LHCN-M2 (cell line): ENCODE measurements at places on chromosomes 6 and 20.
A peak's percentile ranks its signal among the peaks of the same experiment; 100 is the strongest.

DNA sequence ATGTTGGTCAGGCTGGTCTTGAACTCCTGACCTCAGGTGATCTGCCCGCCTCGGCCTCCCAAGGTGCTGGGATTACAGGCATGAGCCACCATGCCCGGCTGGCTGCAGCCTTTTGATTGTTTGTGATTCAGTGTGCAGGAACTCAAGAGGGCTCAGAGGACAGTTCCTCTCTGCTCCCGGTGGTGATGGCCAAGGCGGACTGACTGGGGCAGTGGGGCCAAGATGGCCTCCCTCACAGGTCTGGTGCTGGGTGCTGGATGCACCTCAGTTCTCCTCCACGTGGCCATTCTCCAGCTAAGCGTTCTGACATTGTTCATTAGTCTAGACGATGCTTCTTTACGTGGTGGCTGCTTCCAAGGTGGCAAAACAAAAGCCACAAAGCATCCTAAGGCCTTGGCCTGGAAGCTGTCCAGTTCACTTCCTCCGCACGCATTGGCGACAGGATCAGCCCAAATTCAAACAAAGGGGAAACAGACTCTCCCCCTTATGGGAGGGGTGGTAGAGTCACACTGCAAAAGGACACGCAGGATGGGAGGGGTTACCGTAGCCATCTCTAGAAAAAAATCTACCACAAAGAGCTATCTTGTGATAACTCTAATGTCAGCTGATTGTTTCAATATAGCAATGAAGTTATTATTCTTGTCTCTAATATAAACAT lies 146.9 kb downstream of the FOXC1 start:
- DNase-seq, result no peak

- DNase-seq, result no peak
Measured at GRCh38 chr20:59178983-59179595, 15.5 kb downstream of the ZNF831 start.

DNA sequence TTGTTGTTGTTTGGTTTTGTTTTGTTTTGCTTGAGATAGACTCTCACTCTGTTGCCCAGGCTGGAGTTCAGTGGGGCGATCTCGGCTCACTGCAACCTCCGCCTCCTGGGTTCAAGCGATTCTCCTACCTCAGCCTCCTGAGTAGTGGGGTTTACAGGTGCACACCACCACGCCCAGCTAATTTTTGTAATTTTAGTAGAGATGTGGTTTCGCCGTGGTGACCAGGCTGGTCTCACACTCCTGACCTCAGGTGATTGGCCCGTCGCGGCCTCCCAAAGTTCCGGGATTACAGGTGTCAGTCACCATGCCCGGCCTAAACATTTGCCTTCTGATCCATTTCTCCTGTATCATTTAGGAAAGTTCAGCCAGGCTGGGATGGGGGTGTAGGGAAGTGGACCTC lies 17.7 kb downstream of the DUSP22 start:
- no peak for DNase-seq

DNA sequence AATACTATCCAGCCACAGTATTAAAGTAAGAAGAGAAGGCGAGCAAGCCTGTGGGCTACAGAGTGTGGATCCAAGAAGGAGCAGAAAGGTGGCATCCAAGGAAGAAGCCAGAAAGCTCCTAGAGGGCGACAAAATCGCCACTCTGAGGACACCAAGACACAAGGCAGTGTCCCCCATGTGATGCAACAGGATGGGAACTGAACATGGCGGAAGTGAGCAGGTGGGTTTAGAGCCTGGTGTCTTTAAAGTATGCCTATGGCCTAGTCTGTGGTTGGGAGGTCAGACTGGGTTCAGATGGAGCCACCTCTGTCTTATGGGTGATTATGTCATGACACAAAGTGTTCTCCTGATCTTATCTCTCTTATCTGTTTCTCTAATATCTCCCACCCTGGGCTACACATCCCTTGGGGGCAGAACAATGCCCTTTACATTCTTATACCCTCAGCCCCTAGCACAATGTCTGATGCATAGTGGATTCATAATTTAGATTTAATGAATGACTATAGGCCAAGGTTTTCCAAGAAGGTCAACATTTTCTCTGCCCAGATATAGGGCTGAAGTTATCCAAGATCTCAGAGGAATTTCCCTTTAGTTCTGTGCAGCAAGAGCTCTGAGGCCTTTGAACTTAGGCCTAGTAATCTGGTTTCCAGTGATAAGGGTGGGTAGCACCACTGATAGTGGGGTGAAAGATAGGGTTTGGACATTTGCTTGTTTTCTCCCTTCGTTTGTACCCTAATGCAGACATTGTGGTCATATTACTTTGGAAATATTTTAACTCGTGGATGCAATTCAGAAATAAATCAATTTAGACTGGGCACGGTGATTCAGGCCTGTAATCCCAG lies 167.3 kb upstream of the AKIRIN2 start:
- no peak for DNase-seq

DNA sequence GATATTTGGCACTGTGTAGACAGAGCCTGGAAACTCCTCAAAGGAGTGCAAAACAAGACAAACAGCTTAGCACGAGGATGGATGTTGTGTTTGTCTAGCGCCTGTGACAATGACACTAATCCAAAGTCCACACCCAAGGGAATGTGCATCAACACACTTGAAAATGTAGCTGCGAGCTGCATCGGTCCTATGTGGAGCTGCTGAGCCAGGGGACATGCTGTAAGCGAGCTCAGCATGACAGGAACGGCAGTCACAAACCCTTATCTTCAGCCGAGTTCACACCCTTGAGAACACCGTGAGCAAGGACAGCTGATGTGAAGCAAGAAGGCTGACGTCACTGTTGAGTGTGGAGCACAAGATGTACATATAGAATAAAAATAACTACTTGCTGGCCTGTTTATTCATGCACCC lies 684.3 kb downstream of the QKI start:
- no peak for DNase-seq

- DNase-seq, result no peak
Measured at GRCh38 chr6:112568066-112568465, 220.9 kb downstream of the RFPL4B start.

DNA sequence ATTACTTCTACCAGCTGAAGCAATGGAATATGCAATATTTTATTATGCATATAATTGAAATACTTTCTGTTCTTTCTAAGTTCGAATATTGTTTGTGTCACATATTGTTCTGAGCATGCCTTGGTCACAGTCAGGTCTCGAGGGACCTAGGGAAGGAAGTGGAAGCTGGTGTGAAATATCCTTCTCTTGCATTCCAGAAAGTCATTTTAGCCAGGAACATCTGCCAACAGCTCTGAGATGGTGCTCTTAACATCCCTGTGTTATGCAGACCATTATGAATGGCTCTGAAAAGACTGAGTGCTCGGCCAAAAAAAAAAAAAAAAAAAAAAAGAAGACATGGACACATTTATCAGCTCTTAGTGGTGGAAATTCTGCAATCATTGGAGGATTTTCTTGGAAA lies 132.7 kb upstream of the JAG1 start:
- DNase-seq, result peak; percentile 5
